ENCODE measurements at places on chromosomes 7 and 10.

GRCh38 chr10:75358835-75359421 is 42.6 kb downstream of the ZNF503 start:
- DNase-seq, result no peak

GRCh38 chr10:116538992-116539391 is 6.7 kb upstream of the PNLIP start:
- DNase-seq, result no peak

GRCh38 chr7:43779045-43779812 is 20.7 kb downstream of the BLVRA start:
- no peak for DNase-seq

GRCh38 chr10:86376852-86377796 is 10.5 kb upstream of the GRID1 start:
- DNase-seq, result peak; percentile 84

GRCh38 chr10:51705774-51706173 is 6.4 kb upstream of the CSTF2T start:
- DNase-seq, result no peak

DNA sequence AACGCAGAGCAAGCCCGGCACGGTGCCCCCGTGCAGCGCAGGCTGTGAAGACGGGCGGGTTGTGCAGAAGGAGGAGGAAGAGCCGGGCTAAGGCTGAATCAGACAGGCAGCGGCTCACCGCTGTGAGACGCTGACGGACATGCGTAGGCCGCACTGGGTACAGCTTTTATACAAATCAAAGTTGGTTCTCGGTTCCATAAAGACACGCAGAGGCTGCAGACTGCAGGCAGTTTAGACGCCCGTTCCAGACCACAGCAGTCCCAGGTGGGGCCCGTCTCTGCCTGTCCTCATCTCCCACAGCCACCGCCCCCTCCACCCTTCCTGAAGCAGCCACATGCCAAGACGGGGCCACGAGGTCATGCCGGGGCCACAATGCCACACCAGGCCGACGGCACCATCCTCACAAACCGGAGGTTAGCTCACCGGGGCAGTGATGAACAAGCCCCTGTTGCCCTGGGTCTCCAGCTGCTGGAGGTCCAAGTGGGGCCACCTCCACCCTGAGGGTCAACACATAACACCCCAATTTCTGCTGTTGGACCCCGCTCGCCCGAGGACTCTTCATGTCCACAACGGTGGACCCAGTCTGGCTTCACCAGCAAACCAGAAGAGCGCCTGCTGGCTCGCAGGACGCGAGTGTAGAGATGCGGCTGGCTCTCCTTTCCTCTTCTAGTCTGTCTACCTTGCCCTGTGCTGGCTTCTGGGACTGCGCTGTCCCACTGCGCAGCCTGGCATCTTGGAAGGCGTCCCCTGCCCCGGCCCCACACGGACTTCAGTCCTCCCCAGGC is 227.2 kb downstream of the ELFN1 start:
- no peak for DNase-seq

GRCh38 chr7:116211913-116212596 is 1.7 kb downstream of the TES start:
- DNase-seq, result peak; percentile 33

GRCh38 chr7:106848851-106849442 is 16.1 kb upstream of the PIK3CG start:
- no peak for DNase-seq

DNA sequence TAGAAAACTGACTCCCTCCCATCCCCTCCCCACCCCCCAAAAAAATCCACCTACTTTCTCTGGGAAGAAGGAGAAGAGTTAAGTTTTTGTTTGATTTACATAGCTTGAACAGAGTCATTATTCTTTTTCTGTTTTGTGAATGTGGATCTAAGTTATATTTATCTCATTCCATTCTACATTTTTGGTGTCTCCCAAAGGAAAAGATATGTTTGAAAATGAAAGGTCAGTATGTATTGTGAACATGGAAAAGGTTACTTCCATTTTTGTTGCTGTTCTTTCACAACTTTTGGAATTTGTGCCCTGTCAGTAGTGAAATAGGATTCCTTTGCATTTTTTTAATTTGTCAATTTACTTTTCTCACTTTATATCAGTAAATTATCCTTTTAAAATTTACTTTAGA is 547.9 kb downstream of the SUGCT start:
- DNase-seq, result no peak

- DNase-seq, result no peak
Observed at GRCh38 chr7:72037516-72037915, 374.6 kb downstream of the CALN1 start.

- DNase-seq, result no peak
Observed at GRCh38 chr7:99788554-99788953, 4.6 kb upstream of the CYP3A4 start.

DNA sequence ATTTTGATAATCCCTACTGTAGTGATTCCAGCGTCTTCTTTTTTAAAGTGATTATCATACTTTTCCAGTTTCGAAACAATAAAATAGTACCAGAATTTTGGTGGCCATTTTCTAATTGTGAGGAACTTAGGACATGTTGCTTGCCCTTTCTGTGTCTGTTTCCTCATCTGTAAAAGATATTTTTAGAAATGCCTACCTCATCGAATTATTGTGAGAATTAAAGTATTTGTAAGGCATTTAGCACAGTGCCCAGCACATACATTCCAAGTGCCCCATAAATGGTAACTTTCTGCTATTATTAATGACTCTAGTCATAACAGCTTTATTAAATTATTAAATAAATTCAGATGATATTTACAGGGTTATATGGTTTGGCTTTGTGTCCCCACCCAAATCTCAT is 3.7 kb downstream of the CFAP69 start:
- DNase-seq, result no peak

DNA sequence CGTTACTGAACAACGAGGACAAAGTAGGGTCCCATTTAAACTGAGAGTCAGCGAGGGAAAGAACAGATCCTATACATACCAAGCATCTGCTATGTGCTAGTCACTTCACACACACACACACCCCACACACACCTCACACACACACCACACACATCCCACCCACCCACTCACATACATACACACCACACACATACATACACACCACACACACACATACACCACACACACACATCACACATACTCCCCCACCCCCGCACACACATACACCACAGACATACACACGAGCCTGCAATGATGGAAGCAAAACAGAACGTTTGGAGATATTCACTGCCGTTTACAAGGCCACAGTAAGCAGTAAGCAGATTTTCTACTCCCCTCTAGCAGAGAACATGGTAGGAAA is 607 bp upstream of the GRB10 start:
- DNase-seq, result no peak

GRCh38 chr10:3467052-3467951 is 294.7 kb upstream of the PITRM1 start:
- DNase-seq, result peak; percentile 25

DNA sequence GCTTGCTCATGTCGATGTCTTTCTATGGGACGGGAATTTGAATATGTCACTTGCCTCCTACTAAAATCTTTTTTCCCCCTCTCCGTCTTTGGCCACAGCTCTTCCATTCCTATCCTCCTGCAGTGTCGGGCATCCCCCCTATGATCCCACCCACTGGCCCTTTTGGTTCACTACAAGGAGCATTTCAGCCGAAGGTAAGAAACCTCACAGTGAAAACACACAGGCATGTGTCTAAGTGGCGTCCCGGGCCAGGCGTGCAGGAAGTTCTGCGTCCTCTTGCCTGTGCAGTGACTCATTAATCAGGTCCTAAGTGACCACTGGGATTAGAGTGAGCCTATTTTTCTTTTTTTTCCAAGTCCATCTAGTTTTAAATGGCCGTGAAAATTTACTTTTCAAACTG is 360.5 kb upstream of the GALNT17 start:
- no peak for DNase-seq

DNA sequence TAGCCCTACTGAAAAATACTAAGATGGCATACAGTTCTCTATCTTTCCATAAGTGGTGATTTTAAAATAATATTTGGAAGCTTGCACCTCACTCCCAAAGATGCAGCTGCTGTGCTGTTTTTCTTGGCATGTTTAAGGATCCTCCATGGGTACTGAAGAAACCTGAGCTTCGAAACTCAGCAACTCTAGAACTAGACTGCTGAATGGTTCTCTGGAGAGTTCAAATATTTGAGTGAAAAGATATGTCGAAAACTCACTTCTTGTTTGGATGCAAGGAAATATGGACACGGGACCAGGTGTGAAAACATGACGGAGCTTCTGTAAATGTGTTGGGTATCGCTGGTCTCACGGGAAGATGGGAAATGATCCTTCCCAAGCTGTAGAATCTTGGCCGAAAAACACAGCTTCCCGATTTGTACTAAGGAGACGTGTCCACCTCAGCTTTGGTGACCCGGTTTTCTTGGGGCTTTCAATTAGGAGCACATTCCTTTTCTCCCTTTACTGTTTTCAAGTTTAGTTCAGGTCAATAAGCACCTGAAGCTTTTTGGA is 543.8 kb upstream of the NRP1 start:
- no peak for DNase-seq

DNA sequence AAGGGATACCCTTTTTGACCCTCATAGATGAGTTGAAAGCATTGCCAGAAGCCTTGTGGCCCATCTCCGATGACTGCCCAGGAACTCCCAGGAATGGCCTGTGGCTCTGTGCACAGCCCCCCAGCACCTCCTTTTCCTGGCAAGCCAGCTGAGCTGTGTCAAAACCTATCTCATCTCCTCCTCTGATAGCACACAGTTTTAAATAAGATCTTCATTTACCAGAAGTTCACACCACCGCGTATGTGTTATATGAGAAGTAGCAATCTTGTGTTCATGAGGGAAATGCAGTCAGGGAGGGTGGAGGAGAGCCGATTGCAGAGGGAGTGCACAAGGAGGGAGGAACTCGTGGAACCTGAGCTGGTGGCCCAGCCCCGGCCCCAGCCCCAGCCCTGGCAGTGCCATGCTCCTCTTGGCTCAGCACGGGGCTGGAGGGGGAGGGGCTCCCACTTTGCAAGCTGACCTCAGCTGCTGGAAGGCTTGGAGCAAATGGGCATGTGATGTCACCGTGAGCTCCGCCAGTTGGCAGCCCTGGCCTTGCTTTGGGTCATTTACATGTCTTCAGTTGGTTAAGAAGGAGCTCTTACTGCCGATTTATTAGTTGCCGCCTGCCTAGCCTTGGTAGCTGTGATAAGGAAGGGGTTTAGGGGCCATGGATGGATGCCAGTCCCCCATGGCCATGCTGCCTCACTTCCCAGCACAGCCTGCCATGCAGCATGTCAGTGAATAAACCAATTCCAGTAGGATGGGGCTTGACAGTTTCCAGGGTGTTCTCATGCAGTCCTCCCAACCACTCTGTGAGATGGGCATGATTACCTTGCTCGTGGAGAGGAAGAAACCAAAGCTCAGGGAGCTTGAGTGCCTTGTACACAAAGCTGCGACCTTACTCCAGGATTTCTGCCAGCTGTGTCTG is 20.0 kb downstream of the UNC5B start:
- DNase-seq, result no peak

DNA sequence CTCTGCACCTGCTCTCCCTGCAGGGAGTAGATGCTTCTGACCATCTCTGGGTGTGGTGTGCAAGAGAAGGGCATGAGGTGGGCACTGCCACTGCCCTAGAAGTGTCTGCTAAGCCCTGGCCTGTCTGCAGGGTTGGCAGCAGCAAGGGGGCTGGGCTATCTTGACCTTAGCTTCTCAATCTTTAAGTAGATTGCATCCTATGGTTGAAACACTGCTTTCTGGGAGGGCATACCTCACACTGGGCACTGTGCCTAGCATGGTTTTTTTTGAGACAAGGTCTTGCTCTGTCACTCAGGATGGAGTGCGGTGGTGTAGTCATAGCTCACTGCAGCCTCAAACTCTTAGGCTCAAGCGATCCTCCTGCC is 54.9 kb downstream of the CLIP2 start:
- DNase-seq, result no peak

- no peak for DNase-seq
Observed at GRCh38 chr10:58846856-58847255, 329.6 kb upstream of the PHYHIPL start.

DNA sequence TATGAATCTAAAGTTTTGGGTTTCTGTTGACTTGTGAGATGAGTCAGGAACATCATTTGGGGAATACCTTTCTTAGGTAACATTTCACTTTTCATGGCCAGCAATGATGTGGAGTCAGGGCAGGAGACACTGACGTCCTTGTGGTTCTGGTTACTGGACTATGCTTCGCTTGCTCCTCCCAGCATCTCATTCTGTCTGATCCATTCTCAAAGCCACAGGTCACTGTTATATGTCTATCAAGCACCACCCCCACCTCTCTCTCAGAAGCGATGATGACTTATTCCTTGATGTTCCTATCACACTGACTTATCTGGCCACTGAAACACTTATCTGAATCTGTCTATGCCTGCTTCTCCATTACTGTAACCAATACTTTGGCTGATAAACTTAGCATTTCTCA is 51.6 kb downstream of the TES start:
- no peak for DNase-seq

DNA sequence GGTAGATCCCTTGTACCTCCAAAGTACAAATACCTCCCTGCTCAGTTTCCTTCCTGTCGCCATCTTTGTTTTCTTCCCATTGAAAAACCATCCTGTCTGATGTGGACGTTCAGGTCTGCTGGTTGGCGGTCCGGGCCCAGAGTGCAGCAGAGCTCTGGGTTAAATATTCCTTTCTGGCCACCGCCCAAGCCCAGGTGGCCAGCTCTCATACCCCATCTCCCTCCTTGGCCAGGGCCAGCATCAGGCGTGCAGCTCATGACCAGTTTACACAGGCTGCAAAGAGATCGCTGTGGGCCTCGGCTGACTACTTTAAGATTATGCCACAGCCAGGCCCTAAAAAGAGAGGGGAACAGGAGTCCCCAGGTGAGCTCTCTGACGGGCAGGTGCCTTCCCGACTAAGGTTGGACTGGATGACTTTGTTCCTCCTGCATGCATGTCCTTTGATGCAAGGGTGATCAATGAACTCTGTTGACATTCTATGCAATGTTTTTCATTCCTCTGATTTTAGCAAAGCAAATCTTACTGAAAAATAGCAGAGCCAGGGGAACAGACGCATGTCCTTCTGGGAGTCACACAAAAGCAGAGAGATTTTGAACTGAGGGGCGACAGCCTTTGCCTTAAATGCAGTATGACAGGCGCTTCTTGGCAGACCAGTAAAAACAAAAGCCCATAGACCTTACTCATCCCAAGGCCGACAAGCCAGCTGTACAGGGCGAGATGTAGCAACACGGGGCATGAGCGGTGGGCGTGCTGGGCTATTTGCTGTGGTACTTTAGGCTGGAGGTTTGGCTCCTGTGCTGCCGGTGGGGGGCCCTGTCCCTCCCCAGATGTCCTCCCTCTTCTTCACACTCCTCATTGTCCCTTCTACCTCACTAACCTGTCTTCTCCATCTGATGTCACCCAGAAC is 33.3 kb upstream of the SH2B2 start:
- DNase-seq, result no peak

DNA sequence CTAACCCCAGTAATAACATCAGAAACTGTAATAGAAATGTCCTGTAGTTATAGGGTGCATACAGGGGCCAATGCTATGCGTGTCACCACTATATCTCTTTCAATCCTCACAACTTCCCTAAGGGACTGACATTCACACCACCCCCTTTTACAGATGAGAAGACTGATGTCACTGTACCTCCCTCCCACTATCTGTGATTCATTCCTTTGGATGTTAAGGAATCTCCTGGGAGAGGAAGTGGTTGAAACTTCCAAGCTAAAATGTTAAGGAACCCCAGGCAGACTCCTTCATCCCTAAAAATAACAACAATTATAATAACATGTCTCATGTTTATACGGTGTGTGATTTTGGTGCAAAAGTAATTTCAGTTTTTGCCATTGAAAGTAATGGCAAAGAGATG is 5.4 kb downstream of the COL13A1 start:
- no peak for DNase-seq

Measured in CD4-positive, alpha-beta T cell treated with Interleukin-17A for 4 hours (primary cell).